ENCODE measurements at places on chromosomes 2 and 18.

- no peak for DNase-seq
Measured at GRCh38 chr18:11391661-11392060, 217.7 kb upstream of the SLC35G4 start.

DNA sequence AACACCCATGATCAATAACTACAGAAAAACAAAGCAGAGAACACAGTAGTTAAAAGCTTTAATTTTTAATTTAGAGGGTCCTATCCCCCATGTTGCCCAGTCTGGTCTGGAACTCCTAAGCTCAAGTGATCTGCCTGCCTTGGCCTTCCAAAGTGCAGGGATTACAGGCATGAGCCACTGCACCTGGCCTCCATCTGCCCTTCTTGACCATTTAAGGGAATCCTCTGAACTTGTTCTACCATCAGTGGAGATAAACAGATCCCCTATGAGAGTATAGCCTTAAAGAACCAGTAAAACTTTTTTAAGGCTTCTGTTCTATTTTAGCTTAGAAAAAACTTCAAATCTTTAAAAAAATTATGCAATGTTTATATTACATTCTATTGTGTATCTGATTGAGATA, 13.5 kb upstream of the ATP5MC3 start:
- no peak for DNase-seq

DNA sequence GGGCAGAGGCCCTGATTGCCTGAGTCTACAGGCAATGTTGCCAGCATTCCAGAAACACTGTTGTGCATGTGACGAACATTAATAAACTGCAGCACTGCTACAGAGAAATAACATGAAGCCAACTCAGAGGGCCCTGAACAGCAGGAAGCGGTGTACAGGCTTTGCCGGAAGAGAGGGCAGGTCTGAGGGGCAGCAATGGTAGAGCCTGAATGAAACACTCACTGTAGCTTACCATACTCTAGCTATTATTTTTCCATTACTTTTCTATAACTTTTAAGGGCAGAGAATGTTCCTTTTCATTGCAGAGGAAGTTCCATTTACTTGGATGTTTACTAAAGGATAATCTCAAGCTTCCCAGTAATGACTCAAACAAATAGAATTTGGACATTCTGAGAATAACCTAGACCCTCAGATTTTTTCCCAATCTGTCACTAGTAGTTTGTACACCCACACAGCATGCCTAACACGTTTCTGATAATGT, 150.4 kb downstream of the MTX2 start:
- DNase-seq, result no peak

GRCh38 chr2:128538396-128538795, 219.7 kb upstream of the HS6ST1 start:
- no peak for DNase-seq

DNA sequence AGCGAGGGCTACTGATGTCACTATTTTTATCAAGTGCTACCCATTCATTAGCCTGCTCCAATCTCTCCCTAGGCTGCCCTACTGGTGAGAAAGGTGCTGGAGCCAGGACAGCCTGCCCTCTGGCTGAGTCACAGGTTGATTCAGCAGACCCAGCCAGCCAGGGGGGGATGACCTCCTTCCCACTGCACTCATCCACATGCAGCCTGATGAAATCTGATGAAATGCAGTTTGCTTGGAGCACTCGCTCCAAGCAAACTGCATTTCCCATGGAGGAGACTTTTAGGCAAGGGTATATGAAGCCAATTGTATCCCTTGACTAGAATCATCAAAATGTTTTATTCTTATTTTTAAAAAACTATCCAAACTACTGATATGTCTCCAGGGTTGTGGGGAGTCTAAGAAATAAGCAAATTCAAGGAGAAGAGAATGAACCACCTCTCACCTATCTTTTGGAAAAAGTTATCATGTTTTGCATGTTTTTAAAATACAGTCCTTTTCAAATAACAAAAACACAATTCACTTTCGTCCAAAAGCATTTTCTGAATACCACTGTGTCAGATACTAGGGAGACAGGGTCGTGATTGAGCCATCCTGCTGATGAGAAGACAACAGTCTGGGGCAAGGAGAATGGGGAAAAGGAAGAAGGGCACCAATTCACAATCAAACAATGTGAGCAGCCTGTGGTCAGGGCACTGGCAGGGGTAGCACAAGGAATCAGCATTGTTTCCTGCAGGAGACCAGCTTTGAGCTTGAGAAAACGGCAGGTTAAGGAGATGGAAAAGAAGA, 128.3 kb downstream of the AFF3 start:
- DNase-seq, result no peak

- DNase-seq, result no peak
Measured at GRCh38 chr2:219626540-219626939, 890 bp upstream of the SLC4A3 start.

- no peak for DNase-seq
Measured at GRCh38 chr18:41576643-41577042, 378.4 kb upstream of the PIK3C3 start.

DNA sequence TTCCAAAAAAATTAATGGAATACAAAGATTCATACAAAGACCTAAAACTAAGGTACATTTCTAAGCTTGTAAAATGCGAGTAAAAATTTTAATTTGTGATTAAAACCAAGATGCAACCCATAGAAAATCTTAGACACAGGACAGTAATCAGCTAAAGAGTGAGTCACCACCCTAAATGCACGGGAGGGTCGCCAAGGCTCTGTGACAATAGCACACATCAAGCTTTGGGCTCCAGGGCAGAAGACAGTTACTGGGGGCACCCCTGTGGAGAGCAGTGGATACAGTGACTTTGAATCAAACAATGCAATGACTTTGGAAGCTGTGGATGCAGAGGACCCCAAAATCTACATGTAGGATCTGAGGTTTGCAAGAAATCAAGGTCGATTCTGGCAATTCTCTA, 7.5 kb downstream of the FLACC1 start:
- no peak for DNase-seq

- DNase-seq, result no peak
Measured at GRCh38 chr18:26403491-26403890, 144.9 kb downstream of the KCTD1 start.

All from iPS DF 6.9 (cell line).